ENCODE measurements at places on chromosomes 7 and 10.
A peak's percentile ranks its signal among the peaks of the same experiment; 100 is the strongest.

DNA sequence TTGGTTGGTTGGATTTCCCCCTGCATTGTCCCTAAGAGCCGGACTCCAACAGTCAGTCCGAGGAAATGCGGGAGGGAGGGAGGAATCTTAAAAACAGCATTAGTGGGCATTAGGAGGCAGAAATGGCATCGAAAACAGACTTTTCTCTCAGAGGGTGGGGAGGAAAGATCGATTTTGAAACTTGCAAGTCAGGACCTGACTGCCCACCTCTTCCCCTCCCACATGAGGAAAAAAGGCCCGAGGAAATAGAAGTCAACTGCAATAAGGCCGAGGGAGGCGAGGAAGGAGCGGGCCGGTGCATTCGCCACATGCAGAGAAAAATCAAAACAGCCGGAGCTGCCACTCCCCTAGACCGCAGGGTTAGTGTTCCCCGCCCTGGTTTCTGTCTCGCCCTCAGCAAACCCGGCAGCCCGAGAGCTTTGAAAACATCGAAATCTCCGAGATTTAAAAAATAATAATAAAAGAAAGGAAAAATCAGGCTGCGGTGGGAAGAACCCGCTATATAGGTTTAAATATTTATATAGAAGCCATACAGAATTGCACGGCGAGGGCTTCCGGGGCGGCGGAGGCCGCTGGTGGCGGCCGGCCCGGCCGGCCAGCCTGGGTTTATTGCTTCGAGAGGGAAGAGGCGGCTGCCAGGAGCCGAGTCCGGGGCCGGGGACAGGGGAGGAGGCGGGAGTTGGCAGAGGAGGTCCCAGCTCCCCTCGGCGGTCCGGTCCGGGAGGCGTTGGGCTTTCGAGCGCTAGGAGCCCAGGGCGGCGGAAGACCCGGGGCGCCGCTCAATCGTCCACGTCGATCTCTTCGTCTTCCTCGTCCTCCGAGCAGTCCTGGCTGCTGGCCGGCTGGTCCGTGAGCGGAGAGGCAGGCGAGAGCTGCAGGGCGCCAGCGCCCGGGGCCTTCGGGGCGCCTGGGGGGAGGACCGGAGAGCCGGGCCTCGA is 2.5 kb downstream of the LBX1 start:
- no peak for DNase-seq

GRCh38 chr7:55571511-55572377 is 558 bp downstream of the VOPP1 start:
- peak; percentile 79 for DNase-seq

GRCh38 chr7:110921595-110922151 is 169.3 kb upstream of the LRRN3 start:
- no peak for DNase-seq

DNA sequence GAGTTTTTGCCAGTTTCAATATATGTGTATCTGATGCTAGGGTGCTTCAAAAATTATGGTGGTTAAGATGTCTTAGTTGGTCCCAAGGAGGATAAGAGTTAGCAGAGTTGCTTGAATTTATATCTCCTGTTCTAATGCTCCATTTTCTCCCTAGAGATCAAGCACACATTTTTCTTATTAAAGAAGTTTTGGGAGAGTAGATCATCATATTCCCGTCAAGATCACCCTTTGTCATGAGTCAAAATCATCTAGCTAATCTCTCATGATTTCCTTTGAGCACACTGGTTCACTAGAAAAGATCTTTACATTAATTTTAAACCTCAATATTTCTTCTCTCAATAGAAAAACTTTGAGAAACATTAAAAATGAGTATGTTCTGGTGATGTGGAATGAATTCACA is 429.9 kb upstream of the SEMA3A start:
- DNase-seq, result no peak

- no peak for DNase-seq
These were observed 36.1 kb upstream of the CHST15 start for GRCh38 chr10:124129471-124129870.

GRCh38 chr10:77230194-77230593 is 407.4 kb downstream of the KCNMA1 start:
- DNase-seq, result no peak

GRCh38 chr7:25642849-25643248 is 414.6 kb upstream of the NPVF start:
- DNase-seq, result no peak

DNA sequence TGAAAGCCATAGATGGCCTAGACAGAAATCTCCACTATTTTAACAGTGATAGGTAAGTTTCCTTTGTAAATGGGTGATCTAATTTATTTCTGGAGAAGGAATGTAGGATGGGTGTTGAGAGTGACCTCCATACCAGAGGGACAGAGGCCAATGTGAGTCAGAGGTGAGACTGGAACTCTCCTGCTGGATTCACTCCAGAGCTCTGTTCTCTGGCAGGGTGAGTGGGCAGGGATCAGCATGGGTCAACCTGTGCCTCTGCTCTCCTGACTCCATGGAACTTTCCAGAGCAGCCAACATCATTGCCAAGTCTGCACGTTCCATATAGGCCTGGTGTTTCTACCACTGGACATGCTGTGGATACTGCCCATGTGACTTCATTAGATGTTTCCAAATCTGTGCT is 11.4 kb downstream of the AKR1C3 start:
- no peak for DNase-seq

GRCh38 chr10:25815999-25816768 is 117.8 kb upstream of the MYO3A start:
- DNase-seq, result no peak

GRCh38 chr10:58765910-58766309 is 253.2 kb downstream of the BICC1 start:
- no peak for DNase-seq

DNA sequence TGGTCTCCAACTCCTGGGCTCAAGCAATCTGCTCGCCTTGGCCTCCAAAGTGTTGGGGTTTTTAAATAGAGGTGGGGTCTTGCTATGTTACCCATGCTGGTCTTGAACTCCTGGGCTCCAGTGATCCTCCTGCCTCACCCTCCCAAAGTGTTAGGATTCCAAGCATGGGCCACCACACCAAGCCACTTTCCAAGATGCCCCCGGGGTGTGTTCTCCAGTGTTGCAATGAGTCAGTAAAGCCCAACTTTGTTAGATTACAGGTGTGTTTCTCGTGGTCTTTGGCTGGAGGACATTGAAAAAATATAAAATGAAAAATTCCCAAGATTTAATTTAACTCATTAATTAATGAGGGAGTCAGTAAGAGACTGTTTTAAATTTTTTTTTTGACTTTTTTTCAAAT is 29.2 kb downstream of the TACR2 start:
- no peak for DNase-seq

GRCh38 chr10:125083576-125083920 is 76.8 kb downstream of the CTBP2 start:
- no peak for DNase-seq

Measured in activated CD4-positive, alpha-beta T cell treated with anti-CD3 and anti-CD28 coated beads for 36 hours (primary cell).